ENCODE measurements at places on chromosomes 2 and 18.

DNA sequence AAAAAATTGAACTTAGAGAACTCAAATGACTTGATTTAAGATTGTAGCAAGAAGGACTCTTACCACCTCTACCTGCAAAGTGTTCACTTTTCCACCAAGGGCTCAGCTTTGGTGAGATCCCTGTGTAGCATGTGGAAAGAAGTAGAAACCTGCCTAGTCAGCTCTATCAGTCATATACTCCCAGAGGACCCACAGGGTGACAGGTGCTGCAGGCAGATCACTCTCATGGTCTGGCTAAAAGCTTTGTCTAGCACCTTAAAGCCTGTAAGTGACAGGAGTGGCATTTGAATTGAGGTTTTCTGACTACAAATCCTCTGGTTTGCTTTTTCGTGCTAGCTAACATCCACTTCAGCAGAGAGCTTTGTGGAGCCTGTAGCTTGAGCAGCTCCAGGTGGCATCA, 18.7 kb upstream of the NEMP2 start:
- DNase-seq = no peak

DNA sequence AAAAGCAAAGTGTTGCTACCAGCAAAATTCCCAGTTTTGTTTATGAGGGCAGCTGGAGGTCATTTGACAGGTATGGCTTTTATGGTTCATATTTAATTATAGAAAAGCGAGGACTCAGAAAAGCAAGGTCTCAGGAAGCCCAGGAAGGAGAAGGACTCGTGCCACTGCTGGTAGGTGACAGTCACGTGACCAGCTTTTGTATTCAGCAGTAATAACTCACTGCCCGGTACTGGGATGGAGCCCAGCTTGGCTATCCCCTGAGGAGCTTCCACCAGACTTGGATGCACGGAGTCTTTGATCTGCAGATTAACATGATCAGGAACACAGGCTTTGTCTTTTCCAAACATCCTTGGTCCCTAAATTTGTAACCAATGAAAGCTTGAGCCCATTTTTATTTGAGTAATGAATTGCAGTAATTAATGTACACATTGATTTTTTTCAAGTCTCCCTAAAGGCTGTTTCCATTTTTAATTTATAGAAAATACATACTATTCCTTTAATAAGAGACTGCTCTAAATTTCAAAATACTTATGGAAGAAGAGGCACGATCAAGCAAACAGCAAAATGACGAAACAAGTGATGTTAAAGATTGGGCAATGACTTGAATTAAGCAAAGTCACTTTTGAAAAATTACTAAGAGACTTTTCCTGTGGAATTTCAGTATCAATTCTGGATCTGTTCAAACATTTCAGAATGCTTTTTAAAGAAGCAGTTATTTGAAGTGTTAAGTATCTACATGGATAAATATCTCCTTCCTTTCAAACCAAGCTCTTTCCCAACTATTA, 251.7 kb upstream of the HNRNPA3 start:
- DNase-seq = no peak

DNA sequence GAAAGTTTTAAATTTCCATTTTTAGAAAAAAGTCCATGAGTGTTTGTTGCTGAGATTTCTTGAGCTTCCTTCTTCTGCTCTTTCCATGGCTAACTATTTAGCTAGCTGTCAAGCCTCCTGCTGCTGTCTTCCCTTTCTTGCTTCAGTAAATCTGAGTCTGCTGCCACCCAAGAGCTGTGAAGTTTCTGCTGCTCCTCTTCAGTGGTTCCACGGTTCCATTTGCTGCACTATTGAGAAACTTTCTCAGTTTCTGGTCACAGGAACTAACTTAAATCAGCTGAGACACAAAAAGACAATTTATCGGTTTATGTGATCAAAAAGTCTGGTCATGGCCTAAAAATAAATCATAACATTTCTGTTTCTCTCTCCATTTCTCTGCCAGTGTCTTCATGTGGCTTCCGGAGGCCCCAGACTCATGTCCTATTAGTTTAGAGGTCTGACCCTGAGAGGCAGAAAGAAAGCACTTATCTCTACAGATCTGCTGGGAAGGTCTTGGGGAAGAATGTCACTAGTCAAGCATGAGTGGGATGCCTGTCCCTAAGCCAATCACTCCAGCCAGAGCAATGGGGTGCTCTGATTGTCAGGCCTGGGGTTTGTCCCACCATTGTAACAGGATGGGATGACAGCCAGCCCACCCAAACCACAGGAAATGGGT, 73.0 kb upstream of the ARL4C start:
- DNase-seq = no peak

DNA sequence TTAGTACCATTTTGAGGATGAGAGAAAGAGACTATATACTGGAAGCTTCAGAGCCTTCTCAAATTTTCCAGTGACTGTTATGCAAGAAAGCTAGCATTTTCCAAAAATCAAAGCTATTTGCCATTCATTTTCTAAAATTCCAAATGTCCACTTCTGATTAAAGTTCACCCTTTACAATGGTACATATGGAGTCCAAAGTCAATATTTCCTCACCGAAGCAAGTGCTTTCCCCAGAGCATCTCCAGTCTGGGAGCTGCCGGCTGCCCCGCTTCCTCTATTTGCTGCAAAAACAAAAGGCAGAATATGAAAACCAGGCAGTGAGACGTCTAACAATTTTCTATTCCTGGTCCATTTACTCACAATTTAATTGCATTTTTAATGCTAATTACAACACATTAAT, 302.0 kb upstream of the CCDC68 start:
- DNase-seq = no peak

DNA sequence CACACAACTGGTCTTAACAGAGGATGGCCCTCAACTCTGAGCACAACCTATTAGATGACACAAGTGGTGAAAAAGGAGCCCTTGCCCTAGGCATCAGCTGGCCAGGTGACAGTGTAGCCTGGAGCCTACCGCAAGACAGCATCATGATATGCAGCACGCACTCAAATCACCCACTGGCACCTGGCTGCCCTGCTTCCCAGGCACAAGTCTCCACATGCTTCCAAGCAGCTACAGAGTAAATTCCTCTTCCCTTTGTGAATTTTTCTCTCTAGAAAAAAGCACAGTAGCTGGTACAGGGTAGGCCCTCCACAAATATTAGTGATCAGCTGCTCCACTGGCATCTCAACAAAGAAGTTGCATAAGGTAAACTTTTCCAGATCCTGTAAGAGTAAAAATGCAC, 6.0 kb downstream of the FBXO15 start:
- DNase-seq = no peak

GRCh38 chr2:106147159-106147558, 46.9 kb downstream of the UXS1 start:
- DNase-seq = peak; percentile 55

- no peak for DNase-seq
Measured at GRCh38 chr2:152557273-152557888, 159.9 kb downstream of the PRPF40A start.

- DNase-seq = no peak
Measured at GRCh38 chr2:227134591-227134990, 29.4 kb downstream of the COL4A4 start.

DNA sequence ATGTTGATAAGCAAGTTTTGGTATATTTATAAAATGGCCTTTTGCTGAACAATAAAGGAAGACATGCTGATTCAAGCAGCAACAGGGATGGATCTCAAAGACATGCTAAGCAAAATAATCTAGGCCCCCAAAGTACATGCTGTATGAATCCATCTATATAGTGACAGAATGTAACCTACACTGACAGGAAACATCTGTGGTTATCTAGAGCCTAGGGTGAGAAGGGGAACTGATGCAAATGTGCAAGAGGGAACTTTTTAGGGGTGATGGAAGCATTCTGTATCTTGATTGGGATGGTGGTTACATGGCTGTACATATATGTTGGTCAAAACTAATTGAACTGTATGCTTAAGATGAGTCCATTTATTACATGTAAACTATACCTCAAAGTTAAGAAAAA, 24.2 kb downstream of the CNRIP1 start:
- peak; percentile 2 for DNase-seq

DNA sequence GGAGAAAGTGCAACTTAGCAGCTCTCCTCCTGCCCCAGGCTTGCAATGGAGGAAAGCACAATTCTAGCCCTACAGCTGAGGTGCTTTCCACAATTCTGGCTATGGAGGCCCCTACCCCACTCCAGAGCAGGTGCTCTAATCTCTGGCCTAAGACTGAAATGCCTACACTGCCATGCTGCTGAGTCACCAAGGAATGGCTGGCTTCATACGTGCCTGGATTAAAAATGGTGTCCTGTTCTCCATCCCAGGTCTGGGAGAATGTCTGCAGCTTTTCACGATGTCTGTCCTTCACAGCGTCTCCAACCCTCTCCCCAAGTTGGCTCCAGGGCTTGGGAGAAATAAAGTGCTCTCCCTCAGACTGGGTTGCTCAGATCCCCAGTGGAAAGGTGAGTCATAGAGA, 48.5 kb downstream of the MBOAT2 start:
- no peak for DNase-seq
